SHP77 (cell line): ENCODE measurements at places on chromosomes 11 and 22.

- DNase-seq: no peak
These were observed 33.0 kb upstream of the PLET1 start for GRCh38 chr11:112293614-112294013.

GRCh38 chr22:27718186-27719035 is 83.1 kb downstream of the MN1 start:
- DNase-seq: no peak

DNA sequence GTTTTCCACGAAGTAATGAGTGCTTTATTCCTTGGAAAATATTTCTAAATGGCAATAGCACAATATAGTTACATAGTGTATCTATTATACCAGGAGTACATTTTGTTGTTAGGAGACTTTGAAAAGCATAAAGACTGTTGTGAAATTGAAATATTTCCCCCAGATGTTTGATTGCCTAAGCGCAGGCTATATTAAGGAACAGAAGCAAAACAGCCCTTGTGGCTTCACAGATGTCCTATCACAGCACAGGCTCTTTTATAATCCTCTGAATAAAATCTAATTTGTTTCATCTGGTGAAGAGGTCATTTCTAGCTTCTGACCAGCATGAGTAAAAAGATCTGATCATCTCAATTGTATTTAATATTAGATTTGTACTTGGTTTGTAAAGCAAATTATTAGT is 48.2 kb downstream of the BSX start:
- no peak for DNase-seq

DNA sequence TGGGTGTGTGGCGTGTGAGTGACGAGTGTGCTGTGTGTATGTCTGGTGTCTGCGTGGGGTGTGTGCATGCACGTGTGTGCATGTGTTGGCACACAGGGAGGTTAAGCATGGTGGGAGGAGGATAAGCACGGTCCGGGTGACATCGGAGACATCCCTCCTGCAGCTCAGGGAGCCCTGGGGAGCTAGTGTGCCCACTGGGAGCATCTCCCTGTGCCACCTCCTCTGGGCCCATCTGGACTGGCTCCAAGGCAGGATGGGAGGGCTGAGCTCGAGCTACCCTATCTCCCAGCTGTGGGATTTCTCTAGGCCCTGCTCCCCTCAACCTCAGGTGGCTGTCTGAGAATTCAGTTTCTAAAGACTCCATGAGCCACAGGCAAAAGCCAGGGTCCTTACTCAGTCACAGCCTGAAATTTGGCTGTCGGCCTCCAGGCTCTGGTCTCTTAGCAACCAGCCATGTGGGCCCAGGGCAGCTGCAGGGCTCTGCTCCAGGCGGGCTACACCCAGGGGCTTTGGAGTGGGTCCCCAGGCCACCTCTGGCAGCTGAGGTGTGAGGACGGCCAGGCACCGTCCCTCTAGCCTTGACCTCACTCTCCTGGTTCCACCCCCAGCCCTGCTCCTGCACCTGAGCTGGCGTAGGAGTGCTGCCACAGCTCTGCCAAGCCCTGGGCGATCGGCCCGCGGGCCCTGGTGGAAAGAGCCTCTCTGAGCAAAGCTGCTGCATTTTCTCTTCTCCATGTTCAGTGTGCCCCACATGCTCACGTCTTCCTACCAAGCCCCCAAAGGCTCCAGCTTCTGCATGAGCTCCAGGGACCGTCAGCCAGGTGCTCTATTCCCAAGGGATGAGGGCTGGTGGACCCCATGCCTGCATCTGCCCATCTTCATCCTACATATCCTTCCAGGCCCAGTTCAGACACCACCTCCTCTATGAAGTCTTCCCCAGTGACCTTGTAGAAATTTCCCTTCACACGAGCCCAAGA is 39.7 kb downstream of the RTL6 start:
- no peak for DNase-seq

GRCh38 chr11:68337399-68337835 is 25.0 kb downstream of the LRP5 start:
- no peak for DNase-seq

DNA sequence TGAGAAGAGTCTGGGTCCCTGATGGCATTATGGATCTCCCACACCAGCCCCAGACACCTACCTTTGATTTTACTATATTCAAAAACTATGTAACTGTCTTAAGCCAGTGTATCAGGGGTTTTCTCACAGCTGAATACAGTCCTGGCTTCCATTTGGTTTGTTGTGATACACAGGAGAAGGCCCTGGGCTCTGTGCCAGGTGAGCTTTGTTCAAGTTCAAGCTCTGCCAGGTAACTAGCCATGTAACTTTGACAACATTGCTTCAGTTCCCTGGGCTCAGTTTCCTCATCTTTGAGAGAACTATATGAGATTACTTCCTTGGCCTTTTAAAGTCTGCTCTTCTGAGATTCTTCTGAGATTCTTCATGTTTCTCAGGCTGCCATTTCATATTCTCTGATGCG is 327.5 kb upstream of the TENM4 start:
- no peak for DNase-seq

DNA sequence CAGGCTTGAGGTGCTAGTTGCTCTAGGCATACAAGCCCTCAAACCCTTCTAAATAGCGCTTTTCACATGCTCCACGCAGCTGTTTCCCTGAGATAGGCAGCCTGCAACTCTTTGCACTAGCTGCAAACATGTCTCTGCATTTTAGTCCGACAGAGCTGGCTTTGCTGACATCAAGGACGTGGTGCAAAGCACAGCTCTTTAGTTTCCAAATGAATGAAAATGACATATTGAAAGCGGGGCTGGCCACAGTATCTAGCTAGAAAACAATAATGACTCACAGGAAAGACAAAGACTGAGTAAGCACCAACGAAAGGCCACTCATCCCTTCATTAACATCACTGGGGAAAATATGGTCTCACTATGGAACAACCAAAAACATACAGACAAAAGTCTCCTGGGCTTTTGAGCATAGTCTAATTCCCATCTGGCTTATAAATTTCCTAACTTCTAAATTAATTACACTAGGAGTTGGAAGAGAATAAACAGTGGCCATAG is 15.3 kb upstream of the ZC3H12C start:
- DNase-seq: no peak

GRCh38 chr11:29495676-29496075 is 521.2 kb downstream of the KCNA4 start:
- DNase-seq: no peak

- DNase-seq: no peak
These were observed 627 bp downstream of the JRKL start for GRCh38 chr11:96390488-96390792.

GRCh38 chr11:2668876-2669275 is 30.9 kb downstream of the KCNQ1OT1 start:
- no peak for DNase-seq
